ENCODE measurements at places on chromosomes 7 and 10.

DNA sequence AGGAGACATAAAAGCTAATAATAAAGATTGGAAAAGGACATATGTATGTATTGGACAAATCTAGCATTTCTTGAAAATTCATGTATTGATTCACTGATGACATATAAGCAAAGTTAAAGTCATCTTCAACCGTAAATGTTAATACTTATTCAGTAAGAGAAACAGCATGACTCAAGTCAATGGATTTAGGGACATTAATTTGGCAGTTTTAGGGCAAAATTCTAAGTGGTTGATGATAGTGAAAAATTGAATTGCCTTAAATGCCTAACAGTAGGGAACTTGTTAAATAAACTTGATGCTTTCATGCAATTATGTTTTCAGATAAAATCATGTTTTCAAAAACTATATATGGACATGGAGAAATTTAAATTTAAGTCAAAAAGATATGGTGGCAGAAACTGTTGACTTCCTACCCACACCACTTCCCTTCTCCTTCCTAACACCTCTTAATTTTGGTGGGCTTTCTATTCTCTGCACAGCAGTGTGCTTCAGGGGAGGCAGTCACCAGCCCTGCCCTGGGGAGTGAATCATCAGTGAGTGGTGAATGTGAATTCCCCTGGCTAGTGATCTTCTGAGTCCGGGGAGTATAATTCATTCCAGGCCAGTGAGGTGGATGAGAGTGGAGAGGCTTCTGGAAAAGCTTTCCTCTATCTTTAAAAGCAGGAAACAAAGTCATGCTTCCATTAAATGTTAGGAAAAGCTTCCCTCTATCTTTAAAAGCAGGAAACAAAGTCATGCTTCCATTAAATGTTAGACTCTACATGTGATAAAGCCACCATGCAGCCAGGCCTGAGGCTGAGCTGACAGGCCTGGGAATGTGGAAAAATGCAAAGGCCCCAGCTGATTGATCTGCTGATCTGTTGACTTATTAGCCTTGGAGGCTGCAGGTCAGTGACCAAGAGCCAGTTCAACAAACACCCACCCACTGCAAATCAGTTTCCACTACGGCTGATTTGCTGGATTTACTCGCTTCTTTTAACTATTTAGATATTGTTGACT, 25.2 kb upstream of the ITGB1 start:
- DNase-seq = peak; percentile 93

DNA sequence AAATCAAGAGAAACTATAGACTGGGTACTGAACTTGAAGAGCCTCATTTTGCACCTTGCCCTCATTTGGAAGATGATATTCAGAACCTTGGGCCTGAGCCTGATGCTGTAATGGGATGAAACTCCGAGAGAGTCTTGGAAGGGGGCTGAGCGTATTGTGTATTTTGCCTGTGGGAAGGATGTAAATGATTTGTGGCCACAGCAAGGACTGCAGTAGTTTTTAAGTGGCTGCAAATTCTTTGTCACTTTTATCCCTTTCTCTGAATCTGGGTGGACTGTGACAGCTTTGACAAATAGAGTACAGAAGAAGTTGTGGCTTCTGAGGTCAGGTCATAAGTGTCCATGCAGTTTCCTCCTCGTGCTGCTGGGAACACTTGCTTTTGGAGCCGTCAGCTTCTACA, 221.2 kb downstream of the ADRA2A start:
- no peak for DNase-seq

- DNase-seq = peak; percentile 74
These were observed 23.6 kb upstream of the CD36 start for GRCh38 chr7:80614851-80615271.

DNA sequence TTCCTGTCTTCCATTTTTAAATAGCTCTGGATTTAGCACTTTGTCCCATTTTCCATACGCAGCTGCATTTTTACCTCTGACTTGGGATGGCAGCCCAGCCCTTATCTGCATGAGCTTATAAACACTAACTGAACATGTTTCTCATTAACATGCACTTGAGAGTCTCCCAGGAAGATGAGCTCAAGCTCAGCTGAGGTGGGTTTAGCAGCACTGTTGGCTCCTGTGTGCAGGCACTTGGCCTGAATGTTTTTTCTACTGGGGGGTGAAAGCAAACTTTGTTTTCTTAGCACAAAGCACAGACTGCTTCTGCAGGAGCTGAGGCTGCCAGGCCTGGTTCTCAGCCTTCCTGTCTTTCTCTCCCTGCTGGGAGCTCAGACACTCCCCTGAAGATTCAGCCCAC, 1093.6 kb upstream of the AUTS2 start:
- DNase-seq = no peak

DNA sequence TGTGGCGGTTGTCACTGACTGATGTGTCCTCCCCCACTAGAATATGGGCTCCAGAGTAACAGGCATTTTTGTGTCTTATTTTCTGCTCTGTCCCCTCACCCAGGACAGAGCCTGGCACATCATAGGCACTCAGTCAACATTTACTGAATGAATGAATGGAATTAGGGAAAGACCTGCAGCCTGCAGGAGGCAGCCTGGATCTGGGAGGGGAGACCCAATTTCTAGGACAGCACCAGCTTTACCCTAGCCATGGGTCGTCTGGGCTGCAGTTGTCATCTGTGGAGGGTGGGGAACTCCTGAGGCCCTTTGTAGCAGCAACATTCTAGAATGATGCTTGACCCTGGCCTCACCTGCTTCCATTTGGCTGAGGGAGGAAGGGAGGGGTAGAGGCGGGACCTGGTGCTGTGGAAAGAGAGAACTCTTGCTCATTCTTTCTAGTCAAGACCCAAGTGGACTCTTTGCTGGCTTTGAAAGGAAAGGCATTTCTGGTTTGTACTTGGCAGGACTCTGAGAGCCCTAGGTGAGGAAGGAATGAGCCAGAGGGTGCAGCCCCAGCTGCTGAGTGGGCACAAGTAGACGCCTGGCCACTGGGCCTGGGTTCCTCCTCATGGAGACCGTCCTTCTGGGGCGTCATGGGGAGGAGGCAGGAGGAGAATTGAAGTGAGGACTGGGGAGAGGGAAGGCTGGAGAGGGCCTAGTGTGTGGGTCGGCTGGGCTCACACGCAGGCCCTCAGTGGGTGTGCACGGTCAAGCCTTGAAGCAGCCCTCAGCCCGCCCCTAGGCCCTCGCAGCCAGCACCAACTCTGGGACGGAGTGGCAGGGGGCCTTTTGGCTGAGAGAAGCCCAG, 8.9 kb downstream of the FGF8 start:
- DNase-seq = no peak

DNA sequence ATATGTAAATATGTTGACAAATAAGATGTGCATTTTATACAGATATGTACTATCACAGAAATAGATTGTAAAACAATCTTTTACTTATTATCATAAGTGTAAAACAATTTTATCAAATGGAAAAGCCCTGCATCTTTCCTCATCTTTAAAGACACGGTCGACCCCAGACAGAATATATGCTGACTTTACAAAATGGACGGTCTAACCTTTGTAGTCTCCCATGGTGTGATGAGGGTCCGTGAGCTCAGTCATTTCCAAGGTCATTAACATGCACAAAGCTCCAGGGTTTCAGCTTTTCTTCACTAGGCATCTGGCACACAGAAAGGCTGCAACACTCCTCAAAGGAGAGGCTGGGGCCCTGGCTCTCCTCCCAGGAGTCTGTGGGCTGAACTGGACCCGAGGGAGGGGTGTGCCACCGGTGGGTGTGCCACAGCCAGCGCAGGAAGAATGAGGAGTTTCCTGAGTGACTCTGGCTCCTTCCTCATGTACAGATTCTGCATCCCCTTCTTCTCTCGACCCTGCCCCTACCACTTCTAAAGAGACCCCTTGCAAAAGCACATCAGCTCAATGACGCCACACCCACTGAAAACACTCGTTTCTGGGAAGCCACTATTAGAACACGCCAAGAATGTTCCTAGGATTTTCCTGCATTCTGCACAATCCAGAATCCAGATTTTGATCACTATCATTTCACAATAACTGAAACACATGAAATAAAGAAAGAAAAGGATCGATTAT, 26.2 kb upstream of the ABLIM1 start:
- DNase-seq = no peak

- no peak for DNase-seq
These were observed 568.7 kb upstream of the LRRN3 start for GRCh38 chr7:110522061-110522760.

- no peak for DNase-seq
These were observed 5.1 kb upstream of the ZC3HAV1 start for GRCh38 chr7:139114585-139114984.

DNA sequence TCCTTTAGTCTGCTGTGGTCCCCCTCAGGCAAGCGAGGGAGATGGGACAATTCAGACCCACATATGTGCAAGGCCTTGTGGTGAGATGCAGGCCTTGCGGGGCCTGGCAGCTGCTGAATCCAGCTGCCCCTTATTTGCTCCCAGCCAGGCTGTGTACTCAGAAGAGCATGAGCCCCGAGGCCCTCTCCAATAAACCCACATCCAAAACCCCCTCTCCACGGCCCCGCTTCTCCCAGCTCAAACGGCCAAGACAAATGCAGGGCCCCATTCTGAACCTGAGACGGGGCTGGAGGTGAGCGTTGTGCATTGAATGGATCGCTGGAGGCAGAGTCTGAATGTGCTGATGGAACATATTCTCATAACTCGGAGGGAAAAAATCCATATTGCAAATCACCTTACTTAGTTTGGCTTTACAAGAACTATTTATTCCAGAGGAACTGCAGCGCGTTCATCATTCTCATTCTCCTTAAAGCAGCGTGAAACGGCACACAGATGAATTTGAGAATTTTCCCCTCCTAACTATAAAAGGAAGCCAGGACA, 169.2 kb upstream of the LYZL2 start:
- no peak for DNase-seq

- DNase-seq = peak; percentile 45
These were observed 169.3 kb upstream of the AKR1E2 start for GRCh38 chr10:4656576-4657194.

Data from amniotic epithelial cell (primary cell).